ENCODE measurements at places on chromosomes 13 and 19.

GRCh38 chr13:91557328-91558090, 159.1 kb downstream of the GPC5 start:
- no peaks in the 10 kb centered on the region for H3K4me1 ChIP-seq
- no peaks in the 10 kb centered on the region for H3K27me3 ChIP-seq
- no peaks in the 10 kb centered on the region for H3K36me3 ChIP-seq

- H3K4me1 ChIP-seq: peaks cover 12% of the 10 kb centered on the region
- no peaks in the 10 kb centered on the region for H3K36me3 ChIP-seq
- DNase-seq: peak; percentile 70
- H3K27me3 ChIP-seq: no peaks in the 10 kb centered on the region
- H3K4me3 ChIP-seq: peak overlapping the region; percentile 25
These were observed 899 bp downstream of the GIPC3 start for GRCh38 chr19:3586127-3586626.

- no peaks in the 10 kb centered on the region for H3K36me3 ChIP-seq
- H3K4me3 ChIP-seq: peak within 1 kb of the TSS; percentile 39
- no peak for DNase-seq
- no peaks in the 10 kb centered on the region for H3K27me3 ChIP-seq
- peaks cover 52% of the 10 kb centered on the region for H3K4me1 ChIP-seq
These were observed at the start of gene KCNN4 for GRCh38 chr19:43780706-43781525. KCNN4 (minus strand) TSS chr19:43780973; CDS start chr19:43780861, 112 bp downstream.

DNA sequence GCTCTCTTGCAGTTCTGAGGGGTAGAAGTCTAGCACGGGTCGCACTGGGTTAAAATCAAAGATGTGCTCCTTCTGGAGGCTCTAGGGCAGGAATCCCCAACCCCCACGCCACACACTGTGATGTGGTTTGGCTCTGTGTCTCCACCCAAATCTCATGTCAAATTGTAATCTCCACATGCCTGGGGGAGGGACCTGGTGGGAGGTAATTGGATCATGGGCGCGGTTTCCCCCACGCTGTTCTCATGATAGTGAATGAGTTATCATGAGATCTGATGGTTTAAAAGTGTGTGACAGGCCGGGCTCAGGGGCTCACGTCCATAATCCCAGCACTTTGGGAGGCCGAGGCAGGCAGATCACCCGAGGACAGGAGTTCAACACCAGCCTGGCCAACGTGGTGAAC, 26.6 kb upstream of the CALM3 start:
- DNase-seq: peak; percentile 67
- no peak overlapping the region for H3K4me3 ChIP-seq
- no peaks in the 10 kb centered on the region for H3K36me3 ChIP-seq
- H3K27ac ChIP-seq: no peak overlapping the region

DNA sequence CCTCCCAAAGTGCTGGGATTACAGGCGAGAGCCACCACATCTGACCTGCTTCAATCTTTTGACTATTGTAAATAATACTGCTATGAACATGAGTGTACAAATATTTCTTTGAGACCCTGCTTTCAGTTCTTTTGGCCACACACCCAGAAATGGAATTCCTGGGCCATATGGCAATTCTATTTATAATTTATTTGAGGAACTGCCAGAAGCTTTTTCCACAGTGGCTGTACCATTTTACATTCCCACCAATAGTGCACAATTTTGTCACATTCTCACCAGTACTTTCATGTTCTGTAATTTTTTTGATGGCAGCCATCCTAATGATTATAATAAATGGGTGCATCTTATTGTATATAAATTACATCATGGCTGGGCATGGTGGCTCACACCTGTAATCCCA, 13.7 kb upstream of the FCER2 start:
- H3K36me3 ChIP-seq: no peaks in the 10 kb centered on the region
- no peak overlapping the region for H3K4me3 ChIP-seq
- H3K4me1 ChIP-seq: peaks cover 10% of the 10 kb centered on the region
- no peak overlapping the region for H3K27ac ChIP-seq

- no peaks in the 10 kb centered on the region for H3K27me3 ChIP-seq
- peaks cover 15% of the 10 kb centered on the region for H3K4me1 ChIP-seq
- no peaks in the 10 kb centered on the region for H3K36me3 ChIP-seq
- no peak for DNase-seq
- no peak overlapping the region for H3K27ac ChIP-seq
These were observed 75.1 kb downstream of the SLC15A1 start for GRCh38 chr13:98677398-98677797.

DNA sequence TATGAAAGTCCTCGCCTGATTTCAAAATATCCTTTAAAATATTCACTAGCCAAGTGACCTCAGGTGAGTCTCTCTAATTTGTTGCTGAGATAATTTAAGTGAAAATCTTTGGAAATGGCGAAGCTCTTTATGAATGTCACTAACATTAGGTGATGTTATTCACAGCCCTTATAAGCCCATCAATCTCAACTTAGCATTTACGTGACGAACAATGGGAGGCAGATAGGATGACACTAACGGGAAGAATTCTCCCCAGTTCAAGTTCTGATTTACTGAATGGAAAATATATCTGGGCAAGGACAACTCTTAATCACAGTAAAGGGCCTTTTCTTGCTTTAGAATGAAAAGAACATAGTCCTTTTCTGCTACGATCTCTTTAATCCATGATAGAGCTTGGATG, 378.7 kb downstream of the LIG4 start:
- no peak overlapping the region for H3K4me3 ChIP-seq
- H3K27me3 ChIP-seq: no peaks in the 10 kb centered on the region
- DNase-seq: no peak
- no peaks in the 10 kb centered on the region for H3K36me3 ChIP-seq

DNA sequence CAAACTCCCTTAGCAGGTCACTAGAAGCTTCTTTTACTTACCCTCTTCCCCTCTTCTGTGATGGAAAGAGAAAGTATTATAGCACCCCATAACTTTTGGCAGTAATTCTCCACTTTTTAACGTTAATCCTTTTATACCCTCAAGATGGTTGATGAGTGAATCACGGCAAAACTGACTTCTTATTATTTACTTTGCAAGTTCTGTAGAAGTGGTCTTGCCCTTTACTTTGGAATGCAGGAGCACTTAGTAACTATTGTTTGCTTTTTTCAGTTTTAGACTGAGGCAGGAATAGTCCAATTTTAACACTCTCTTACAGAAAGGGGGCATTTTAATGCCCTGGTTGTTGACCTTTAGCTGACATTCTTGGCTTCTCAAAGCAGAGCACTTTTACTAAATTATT, 260.1 kb downstream of the LMO7 start:
- H3K36me3 ChIP-seq: no peaks in the 10 kb centered on the region
- no peak overlapping the region for H3K27ac ChIP-seq
- no peak for DNase-seq
- H3K4me3 ChIP-seq: no peak overlapping the region
- H3K27me3 ChIP-seq: no peaks in the 10 kb centered on the region

- H3K27ac ChIP-seq: peak overlapping the region; percentile 99
- H3K4me1 ChIP-seq: peaks cover 27% of the 10 kb centered on the region
- DNase-seq: no peak
These were observed 34.3 kb downstream of the ELF1 start for GRCh38 chr13:40984668-40985366.

- peaks cover 7% of the 10 kb centered on the region for H3K27me3 ChIP-seq
- DNase-seq: no peak
- H3K36me3 ChIP-seq: no peaks in the 10 kb centered on the region
- H3K4me1 ChIP-seq: peaks cover 30% of the 10 kb centered on the region
These were observed 2.2 kb upstream of the LSR start for GRCh38 chr19:35246466-35247092.

DNA sequence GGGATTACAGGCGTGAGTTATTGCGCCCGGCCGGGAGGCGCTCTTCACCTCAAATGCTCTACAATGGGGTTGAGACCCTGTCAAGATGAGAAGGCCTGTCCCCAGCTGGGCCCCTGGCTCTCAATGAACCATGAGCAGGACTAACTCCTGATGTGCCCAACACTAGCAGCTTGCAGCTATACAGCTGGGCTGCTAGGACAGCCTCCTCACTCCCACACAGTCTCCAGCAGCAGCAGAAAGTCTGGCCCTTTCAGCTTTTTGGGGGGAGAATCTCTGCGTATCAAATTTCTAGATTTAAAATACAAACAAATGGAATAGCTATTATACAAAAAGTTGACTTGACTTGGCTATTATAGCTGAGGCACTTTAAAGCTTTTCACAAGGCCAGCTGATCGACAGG, 30.2 kb downstream of the TMTC4 start:
- no peak overlapping the region for H3K27ac ChIP-seq
- no peak overlapping the region for H3K4me3 ChIP-seq
- no peak for DNase-seq
- H3K36me3 ChIP-seq: peaks cover 4% of the 10 kb centered on the region

GRCh38 chr19:38705197-38706019, 38.9 kb downstream of the CAPN12 start:
- H3K27me3 ChIP-seq: no peaks in the 10 kb centered on the region
- no peak overlapping the region for H3K27ac ChIP-seq
- H3K4me3 ChIP-seq: no peak overlapping the region
- H3K4me1 ChIP-seq: peaks cover 20% of the 10 kb centered on the region

DNA sequence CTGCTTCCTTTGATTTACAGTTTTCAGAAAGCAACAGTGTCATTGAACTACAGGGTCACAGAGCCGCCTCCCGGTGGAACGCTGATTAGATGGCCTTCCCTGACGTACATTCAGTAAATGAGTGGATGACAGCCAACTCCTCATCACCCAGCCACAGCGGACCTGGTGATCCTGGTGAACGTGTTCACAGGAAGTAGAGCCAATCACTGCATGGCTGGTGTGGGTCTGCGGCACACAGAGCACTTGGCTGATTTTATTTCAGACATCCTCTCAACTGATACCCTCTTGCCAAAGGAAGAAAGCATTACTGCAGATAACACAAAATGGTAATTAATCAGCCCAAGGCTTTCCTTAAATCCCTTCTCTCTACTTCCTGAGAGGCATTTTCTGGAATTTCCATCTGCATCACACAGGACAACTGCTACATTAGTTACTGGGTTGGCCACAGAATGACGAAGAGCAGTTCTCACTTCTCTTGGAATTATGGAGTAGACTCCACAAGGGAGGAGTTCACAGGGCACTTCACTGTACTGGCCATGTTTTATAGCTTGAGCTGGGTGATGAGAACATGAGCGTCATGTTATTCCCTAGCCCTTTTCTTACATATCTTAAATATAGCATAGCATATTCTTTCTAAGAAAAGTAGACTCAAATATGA, 84.0 kb upstream of the SLC7A1 start:
- no peaks in the 10 kb centered on the region for H3K36me3 ChIP-seq
- no peak overlapping the region for H3K4me3 ChIP-seq
- H3K4me1 ChIP-seq: no peaks in the 10 kb centered on the region
- no peaks in the 10 kb centered on the region for H3K27me3 ChIP-seq
- no peak for DNase-seq

- no peaks in the 10 kb centered on the region for H3K4me1 ChIP-seq
- no peak for DNase-seq
- no peaks in the 10 kb centered on the region for H3K27me3 ChIP-seq
These were observed 181.9 kb upstream of the EDNRB start for GRCh38 chr13:78100486-78100885.

- H3K27me3 ChIP-seq: no peaks in the 10 kb centered on the region
- no peaks in the 10 kb centered on the region for H3K4me1 ChIP-seq
- H3K36me3 ChIP-seq: no peaks in the 10 kb centered on the region
- no peak for DNase-seq
- no peak overlapping the region for H3K4me3 ChIP-seq
These were observed 202.8 kb downstream of the URI1 start for GRCh38 chr19:30144802-30145201.

DNA sequence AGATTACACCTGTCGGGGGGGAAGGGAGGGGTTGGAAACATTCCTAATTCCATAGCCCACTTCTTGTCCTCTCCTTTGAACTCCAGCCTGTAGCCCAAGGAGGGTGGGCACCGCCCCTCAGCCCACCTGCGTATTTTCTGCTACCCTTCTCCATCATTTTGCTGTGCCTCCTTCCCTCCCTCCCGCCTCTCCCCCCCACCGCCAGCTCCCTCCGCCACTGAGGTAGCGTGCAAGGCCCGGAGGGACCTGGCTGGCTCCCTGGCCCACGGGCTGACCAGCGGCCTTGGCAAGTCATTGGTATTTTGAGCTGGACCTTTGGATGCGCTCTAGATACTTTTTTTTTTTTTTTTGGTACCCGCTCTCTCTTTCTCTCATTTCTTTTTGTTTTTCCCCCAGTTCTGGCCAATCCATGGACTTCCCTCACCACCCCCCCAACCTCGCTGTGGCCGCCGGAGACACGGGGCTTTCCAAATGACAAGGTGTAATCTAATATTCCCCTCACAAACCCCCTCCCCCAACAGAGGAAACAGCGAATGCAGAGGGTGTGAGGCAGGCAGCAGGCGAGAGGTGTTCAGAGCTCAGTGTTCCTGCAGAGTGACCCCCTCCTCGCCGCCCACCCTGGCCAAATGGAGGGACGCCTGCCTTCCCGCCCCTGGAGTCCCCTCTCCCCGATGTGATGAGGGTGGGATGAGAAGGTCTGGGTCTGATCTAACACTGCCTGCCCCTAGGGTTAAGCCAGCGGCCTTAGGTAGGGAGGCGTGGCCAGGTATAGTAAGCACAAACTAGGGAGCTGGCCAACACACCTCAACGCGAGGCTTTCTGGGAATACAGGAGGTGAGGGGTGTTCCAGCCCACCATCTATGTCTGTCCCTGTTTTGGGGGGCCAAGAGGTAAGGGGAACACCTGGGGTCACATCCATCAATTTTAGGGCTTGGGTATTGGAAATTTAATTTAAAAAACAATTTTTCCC, 89.2 kb downstream of the PTPRS start:
- H3K27ac ChIP-seq: no peak overlapping the region
- H3K4me1 ChIP-seq: no peaks in the 10 kb centered on the region
- H3K27me3 ChIP-seq: no peaks in the 10 kb centered on the region
- no peak overlapping the region for H3K4me3 ChIP-seq
- DNase-seq: no peak

DNA sequence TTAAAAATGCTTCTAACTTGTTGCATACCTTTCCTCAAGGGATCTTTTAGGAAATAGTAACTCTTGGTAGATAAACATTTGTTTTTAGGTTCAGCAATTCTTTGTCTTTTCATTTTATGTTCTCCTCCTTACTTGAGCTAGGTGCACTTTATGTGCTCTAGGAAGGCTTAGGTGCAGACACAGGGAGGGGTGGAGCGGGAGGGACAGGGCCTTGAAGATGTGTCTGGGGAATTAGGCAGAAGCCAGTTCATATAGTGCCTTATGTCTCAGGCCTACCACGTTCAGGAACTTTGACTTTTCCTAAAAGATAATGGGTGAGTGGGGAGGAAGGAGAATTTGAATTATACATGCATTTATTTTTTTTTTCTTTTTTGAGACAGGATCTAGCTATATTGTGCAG, 37.7 kb downstream of the IRS2 start:
- no peak overlapping the region for H3K27ac ChIP-seq
- peaks cover 7% of the 10 kb centered on the region for H3K4me1 ChIP-seq
- no peaks in the 10 kb centered on the region for H3K36me3 ChIP-seq
- DNase-seq: no peak
- H3K4me3 ChIP-seq: no peak overlapping the region
- H3K27me3 ChIP-seq: no peaks in the 10 kb centered on the region

- H3K36me3 ChIP-seq: no peaks in the 10 kb centered on the region
- no peaks in the 10 kb centered on the region for H3K4me1 ChIP-seq
- H3K27me3 ChIP-seq: no peaks in the 10 kb centered on the region
- DNase-seq: no peak
- H3K4me3 ChIP-seq: no peak overlapping the region
- H3K27ac ChIP-seq: no peak overlapping the region
These were observed 2360.6 kb downstream of the PCDH9 start for GRCh38 chr13:64869539-64869938.

- H3K27ac ChIP-seq: no peak overlapping the region
- H3K36me3 ChIP-seq: peaks cover 14% of the 10 kb centered on the region
- H3K27me3 ChIP-seq: no peaks in the 10 kb centered on the region
These were observed 6.9 kb downstream of the GPR180 start for GRCh38 chr13:94608586-94608985.

Data from natural killer cell (primary cell).